ENCODE measurements at places on chromosomes 1 and 21.

GRCh38 chr1:24141311-24141997, 1.5 kb downstream of the IL22RA1 start:
- DNase-seq, result no peak

DNA sequence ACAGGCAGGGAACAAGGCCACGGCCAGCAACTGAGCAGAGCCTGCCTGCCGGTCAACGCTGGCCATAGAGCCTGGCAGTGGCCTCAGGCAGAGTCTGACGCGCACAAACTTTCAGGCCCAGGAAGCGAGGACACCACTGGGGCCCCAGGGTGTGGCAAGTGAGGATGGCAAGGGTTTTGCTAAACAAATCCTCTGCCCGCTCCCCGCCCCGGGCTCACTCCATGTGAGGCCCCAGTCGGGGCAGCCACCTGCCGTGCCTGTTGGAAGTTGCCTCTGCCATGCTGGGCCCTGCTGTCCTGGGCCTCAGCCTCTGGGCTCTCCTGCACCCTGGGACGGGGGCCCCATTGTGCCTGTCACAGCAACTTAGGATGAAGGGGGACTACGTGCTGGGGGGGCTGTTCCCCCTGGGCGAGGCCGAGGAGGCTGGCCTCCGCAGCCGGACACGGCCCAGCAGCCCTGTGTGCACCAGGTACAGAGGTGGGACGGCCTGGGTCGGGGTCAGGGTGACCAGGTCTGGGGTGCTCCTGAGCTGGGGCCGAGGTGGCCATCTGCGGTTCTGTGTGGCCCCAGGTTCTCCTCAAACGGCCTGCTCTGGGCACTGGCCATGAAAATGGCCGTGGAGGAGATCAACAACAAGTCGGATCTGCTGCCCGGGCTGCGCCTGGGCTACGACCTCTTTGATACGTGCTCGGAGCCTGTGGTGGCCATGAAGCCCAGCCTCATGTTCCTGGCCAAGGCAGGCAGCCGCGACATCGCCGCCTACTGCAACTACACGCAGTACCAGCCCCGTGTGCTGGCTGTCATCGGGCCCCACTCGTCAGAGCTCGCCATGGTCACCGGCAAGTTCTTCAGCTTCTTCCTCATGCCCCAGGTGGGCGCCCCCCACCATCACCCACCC, at the start of gene TAS1R3:
Gene TAS1R3 (plus strand): TSS at position 213 of the 898 bp plus-strand sequence. CDS start 66 bp downstream, at position 279.
- DNase-seq, result no peak

- no peak for DNase-seq
Observed at GRCh38 chr1:83964153-83964552, 34.8 kb downstream of the TTLL7 start.

- no peak for DNase-seq
Observed at GRCh38 chr1:32761253-32761877, 55.8 kb downstream of the YARS1 start.

GRCh38 chr1:56139836-56140235, 439.5 kb downstream of the PLPP3 start:
- no peak for DNase-seq

GRCh38 chr1:37461698-37462436, 12.5 kb upstream of the ZC3H12A start:
- DNase-seq, result no peak

DNA sequence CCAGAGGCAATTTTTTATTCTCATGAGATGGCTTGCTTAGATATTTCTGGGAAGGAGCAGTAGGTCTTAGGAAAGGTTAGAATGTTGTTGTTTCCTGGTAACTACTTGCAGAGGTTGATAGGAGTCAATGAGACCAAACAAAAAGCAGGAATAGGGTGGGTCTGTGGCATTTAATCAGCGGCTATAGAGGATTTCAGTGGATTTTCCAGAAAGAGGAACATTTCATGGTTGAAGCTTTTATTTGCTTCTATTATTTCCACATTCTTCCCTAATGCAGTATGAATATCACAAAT, 111.3 kb upstream of the PALMD start:
- no peak for DNase-seq

DNA sequence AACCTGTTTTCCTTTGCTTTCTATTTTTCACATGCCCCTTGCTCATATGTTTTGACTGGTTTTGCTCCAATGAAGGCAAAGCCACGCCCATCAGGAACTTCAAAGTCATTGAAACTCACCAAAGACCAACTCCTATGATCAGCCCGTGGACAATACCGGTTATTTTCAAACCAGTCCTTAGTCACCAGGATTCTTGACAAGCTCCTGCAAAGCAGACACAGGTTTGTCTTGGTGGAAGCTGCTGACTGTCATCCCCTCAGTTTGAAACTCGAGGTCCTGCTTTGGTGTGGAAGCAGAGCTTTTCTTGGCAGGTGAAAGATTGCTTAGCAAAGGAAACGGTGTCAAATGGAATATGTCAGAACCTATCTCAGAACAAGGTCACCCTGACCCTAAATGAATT, 384.7 kb upstream of the CXADR start:
- DNase-seq, result no peak

GRCh38 chr1:7298749-7299151, 472.3 kb upstream of the VAMP3 start:
- peak; percentile 53 for DNase-seq

DNA sequence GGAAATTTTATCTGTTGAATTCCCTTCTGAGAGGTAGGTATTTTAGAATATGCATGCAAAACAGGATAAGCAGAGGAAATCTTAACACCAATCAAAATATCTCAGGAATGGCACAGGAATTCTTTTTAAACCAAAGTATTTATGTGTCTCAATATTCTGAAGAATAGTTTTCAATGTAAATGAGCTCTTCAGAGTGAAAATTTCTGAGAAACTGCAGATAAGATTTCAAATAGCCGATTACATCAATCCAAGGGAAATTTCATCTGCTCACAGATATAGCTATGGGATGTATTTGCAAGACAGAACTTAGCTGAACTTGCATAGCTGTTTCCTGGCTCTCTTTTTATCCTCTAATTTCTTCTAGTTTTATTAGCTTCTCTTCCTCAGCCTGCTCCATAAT, 209.5 kb downstream of the GRIK1 start:
- DNase-seq, result no peak

DNA sequence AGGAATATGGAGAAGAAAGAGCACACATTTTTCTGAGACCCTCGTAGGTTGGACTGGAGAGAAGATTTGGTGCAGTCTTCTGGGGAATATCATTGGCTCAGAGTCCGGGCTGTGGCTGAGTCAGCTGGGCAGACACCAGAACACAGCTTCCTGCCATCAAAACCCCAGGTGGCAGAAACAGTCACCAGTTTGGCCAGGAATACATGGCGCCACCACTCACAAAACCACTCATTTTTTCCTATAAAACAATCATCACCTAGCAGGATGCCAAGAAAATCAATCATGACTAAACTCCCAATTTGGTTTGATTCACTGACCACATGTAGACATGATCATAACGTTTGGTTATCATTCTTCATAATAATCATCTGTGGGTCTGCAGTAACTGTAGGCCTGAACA, 178.1 kb upstream of the PBX1 start:
- peak; percentile 5 for DNase-seq

DNA sequence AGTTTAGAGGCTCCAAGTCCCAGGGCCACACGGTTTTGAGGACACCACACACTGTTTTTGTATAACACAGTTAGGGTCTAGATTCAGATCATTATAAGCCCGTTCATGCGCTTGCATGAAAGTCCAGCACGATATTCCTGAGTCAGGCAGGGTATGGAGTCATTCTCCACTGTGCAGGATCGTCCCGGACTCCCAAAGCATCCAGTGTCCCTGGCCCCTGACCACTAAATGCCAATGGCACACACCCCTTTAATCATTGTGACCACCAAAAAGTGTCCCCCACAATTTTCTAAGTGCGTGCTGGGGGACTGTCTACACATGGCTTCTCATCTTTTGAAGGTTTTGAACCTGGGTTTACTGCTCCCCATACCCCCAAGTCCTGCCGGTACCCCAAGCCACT, 27.1 kb upstream of the PTPRF start:
- no peak for DNase-seq

GRCh38 chr1:99766378-99766800, at the start of gene FRRS1:
TSS of gene FRRS1 (minus strand) at chr1:99766635. CDS start at chr1:99748768, 17,867 bp downstream.
- peak; percentile 50 for DNase-seq

- DNase-seq, result no peak
Observed at GRCh38 chr1:183105449-183105848, 80.6 kb upstream of the LAMC2 start.

- DNase-seq, result no peak
Observed at GRCh38 chr21:44428281-44428960, 26.9 kb upstream of the LRRC3 start.

- DNase-seq, result no peak
Observed at GRCh38 chr1:156419854-156420204, 50.8 kb downstream of the RHBG start.

DNA sequence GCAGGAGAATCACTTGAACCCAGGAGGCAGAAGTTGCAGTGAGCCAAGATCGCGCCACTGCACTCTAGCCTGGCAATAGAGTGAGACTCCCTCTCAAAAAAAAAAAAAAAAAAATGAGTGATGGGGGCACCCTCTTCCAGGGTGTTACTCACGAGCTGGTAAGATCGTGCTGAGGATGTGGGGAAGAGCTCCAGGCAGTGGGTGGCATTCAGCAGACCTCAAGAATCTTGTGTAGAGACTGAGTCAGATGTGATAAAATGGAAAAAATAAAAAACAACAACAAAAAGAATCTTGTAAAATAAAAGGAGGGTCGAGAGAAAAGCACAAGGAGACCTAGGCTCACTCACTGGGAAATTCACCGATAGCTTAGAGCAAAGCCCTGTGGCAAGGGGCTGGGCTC, 38.5 kb downstream of the EPHA2 start:
- no peak for DNase-seq

- DNase-seq, result no peak
Observed at GRCh38 chr1:240878631-240879030, 266.7 kb upstream of the GREM2 start.

GRCh38 chr1:224504297-224505041, 69.9 kb upstream of the WDR26 start:
- no peak for DNase-seq

DNA sequence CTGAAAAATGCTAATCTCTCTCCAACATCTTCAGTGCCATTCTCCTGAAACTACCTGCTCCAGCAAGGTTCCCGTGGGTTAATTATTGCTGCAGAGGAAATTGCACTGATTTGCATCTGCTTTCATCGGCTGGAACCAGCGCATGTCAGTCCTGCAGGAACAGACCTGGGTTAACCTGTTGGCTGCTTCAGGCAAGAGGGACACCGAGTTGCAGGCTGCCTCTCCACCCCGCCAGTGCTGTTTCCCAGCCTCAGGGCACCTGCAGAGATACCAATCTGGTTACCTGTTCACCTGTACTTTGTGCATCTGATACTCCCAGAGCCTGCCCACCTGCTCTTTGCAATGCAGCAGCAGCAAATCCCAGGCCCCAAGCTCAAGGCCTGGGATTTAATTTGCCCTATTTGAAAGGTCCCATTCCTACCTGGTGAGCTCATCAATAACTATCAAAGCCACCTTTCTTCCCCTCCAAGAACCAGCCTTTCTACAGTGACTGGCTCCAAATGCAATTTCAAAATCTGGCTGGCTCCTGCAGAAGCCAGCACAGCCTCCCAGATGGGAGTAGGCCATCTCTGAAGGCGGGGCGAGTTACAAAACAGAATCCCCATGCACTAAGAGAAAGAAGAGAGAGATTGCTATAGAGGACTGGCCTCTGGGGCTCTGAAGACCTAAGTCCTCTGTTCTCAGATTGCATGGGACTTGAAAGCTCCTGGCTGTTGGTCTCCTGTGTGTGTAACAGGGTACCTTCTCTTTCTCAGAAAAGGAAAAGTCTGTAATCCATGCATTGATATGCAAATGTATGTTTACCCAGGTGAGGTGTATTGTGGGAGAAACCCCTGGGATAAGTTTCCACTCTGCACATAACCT, 67.8 kb downstream of the TOMM20 start:
- DNase-seq, result no peak

DNA sequence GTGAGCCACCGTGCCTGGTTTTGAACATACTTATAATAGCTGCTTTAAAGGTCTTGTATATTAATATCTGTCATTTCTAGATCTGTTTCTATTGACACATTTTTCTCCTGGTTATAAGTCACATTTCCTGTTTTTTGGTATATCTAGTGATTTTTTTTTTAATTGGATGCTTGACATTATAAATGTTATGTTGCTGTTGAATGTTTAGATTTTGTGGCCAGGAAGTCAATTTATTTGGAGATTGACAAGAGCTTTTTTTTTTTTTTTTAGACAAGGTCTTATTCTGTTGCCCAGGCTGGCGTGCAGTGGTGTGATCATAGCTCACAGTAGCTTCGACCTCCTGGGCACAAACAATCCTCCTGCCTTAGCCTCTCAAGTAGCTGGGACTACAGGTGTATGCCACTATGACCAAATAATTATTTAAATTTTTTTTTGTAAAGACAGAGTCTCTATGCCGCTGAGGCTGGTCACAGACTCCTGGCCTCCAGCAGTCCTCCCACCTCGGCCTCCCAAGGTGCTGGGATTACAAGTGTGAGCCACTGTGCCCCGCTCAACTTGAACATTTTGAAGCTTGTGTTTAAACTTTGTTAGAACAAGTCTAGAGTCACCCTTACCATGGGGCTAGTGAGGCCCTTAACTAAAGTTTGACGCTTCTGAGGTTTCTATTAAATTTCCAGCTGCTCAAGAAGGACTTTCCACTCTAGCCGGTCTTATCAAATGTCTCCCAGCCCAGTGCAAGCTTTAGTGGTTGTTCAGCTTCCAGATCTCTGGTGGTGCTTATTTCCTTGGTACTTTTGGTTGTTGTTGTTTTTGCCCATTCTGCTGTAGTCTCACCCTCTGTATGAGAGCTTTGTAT, 8.6 kb upstream of the CHI3L2 start:
- DNase-seq, result no peak

- DNase-seq, result no peak
Observed at GRCh38 chr1:229812693-229813092, 186.6 kb downstream of the URB2 start.

- no peak for DNase-seq
Observed at GRCh38 chr1:181562395-181562794, 79.1 kb downstream of the CACNA1E start.

DNA sequence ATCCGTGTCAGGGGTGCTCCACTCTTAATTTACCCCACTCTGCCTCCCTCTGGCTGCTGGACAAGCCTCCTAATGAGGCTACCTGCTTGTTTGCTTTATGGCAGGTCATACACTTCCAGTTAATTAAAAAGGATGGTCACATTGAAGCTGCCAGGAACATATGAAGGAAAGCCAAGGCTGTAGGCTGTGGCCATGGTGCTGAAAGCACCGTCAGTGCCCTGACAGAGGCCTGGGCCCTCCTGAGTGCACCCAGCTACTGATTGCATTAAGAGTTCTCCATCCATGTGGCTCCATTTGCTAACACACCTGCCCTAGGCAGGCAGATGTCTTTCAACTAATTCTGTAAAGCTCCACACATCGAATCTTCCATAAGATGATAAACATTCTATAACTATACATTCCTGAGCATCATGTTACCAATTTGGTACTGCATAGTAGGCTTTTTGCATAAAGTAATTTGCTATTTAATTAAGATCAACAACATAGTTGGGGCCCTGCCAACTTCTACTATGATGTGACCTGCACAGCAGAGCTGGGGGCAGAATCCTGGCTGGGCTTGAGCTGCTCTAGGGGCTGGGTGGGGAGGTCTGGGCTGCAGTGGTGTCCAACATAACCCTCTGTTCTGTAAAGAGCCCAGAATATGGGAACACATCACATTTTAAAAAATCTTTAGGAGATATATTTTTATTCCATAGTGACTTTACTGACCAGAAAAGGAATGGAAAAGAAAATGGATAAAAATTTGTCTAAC, 224.8 kb downstream of the SIPA1L2 start:
- DNase-seq, result no peak

GRCh38 chr1:235127732-235128455, 743 bp downstream of the TOMM20 start:
- no peak for DNase-seq

Data from fibroblast of the conjunctiva (primary cell).